ENCODE measurements at places on chromosomes 12 and 14.

GRCh38 chr14:90567991-90568390 lies 171.2 kb downstream of the CALM1 start:
- no peak for DNase-seq

DNA sequence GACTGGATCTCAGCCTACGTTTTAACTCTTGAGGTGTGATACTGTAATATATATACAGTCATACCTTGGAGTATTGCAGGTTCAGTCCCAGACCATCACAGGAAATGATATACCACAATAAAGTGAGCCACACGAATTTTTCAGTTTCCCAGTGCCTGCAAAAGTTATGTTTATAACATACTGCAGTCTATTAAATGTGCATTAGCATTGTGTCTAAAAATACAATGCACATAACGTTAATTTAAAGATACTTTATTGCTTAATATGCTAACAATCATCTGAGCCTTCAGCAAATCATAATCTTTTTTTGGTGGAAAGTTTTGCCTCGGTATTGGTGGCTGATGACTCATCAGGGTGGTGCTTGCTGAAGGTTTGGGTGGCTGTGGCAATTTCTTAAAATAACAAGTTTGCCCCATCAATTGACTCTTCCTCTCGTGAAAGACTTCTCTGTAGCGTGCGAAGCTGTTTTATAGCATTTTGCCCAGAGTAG lies 18.9 kb downstream of the PYROXD1 start:
- no peak for DNase-seq

GRCh38 chr12:124768452-124769162 lies 95.1 kb downstream of the SCARB1 start:
- DNase-seq = no peak

GRCh38 chr14:86799244-86799647 lies 1193.7 kb downstream of the GALC start:
- peak; percentile 27 for DNase-seq

GRCh38 chr12:120225852-120226640 lies 25.1 kb upstream of the RPLP0 start:
- no peak for DNase-seq
